ENCODE measurements at places on chromosomes 16 and 17.

GRCh38 chr17:32916134-32916533, 11.8 kb upstream of the TMEM98 start:
- no peak for DNase-seq

GRCh38 chr17:29250666-29251065, 4.0 kb downstream of the CRYBA1 start:
- DNase-seq = no peak

DNA sequence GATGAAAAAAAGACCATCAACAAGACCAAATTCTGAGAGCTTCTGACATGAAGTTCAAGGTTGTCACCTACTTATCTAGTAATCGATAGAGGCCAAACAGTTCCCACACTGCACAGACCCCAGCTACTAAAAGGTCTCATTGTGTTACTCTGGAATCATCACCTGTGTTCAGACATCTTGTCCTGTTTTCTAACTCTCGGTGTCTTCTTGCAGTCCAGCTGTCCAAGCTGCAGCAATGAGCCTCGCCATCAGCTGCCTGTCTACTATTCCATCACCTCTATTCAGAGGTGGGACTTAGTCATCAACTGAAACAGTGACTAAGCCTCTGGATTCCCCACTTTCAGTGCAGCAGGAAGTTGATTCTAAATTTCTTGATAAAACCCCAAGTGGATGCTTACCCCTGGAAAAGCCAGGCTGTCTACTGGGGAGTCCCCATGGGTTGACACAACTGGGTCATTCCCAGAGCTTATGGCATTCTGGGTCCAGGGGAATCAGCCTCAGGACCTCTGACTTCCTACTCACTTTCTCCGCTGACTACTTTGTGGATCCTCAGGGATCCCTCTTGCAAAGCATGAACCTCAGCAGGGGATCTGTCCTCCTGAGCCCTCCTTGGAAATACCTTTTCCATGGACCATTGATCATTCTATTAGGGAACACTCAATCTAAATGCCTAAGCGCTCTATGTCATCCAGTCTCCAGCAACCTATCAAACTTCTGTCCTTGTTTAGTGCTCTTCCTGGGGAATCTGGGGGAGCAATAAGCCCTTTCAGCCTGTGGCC, 46.5 kb downstream of the HNF1B start:
- DNase-seq = no peak

DNA sequence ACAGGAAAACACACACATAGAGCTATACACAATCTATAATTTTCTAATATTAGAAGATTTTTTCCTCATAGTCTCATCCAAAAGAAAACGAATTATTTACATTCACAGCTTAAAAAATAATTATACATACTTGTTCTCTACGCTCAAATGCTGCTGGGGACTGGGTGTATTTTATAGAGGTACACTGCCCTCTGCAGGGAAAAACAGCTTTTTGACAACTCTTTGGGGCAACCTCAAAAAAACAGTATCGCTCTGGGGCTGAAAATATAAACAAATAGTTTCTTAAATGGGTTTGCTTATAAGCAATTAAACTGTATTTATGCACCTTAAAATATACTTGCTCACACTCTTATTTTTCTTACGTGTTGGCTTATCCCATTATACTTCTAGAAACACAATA, 261.8 kb upstream of the PSMD7 start:
- DNase-seq = no peak

GRCh38 chr16:9556949-9557665, 465.7 kb downstream of the HAPSTR1 start:
- no peak for DNase-seq

- DNase-seq = no peak
Measured at GRCh38 chr17:1919201-1919600, 89.4 kb downstream of the RPA1 start.

GRCh38 chr16:88561485-88562359, 8.5 kb upstream of the ZC3H18 start:
- peak; percentile 20 for DNase-seq

All from astrocyte of the cerebellum (primary cell).